ENCODE measurements at places on chromosomes 1 and 21. TPM values are rescaled to one million over a fixed set of nuclear protein-coding genes. Genes with fewer than 3 reads are reported as not detected.

The CRB1 gene
- not detected for polyA plus RNA-seq

The CCDC30 gene
- 1.6 TPM for polyA plus RNA-seq

The NUP210L gene
- polyA plus RNA-seq: not detected

The HMGCL gene
- polyA plus RNA-seq: 49.3 TPM

GRCh38 chr21:17688912-17689874 is 76.5 kb upstream of the BTG3 start:
- no peak for DNase-seq

All from GM23248 (cell line).